Activated CD4-positive, alpha-beta T cell treated with anti-CD3 and anti-CD28 coated beads, Interleukin-2, amount 50 U/mL, for 4 hours (primary cell): ENCODE measurements at places on chromosomes 12 and 14.

DNA sequence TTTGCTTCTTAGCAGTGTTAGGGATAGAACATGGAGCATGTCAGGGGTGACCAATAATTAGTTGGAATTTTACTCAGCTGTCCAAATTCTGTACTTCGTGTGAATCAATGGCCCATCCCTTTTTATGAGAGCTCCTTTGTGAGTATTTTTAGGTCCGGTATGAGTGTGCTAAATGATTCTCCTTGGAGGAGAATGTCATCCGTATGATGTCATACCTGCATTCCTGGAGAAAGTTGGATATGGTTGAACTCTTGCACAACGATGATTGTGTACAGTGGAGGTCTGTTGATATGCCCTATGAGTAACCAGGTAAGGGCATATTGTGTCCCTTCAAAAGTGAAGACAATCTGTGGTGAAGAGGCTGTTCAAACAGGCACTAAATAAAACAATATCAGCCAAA lies 400.8 kb downstream of the GXYLT1 start:
- DNase-seq: no peak

DNA sequence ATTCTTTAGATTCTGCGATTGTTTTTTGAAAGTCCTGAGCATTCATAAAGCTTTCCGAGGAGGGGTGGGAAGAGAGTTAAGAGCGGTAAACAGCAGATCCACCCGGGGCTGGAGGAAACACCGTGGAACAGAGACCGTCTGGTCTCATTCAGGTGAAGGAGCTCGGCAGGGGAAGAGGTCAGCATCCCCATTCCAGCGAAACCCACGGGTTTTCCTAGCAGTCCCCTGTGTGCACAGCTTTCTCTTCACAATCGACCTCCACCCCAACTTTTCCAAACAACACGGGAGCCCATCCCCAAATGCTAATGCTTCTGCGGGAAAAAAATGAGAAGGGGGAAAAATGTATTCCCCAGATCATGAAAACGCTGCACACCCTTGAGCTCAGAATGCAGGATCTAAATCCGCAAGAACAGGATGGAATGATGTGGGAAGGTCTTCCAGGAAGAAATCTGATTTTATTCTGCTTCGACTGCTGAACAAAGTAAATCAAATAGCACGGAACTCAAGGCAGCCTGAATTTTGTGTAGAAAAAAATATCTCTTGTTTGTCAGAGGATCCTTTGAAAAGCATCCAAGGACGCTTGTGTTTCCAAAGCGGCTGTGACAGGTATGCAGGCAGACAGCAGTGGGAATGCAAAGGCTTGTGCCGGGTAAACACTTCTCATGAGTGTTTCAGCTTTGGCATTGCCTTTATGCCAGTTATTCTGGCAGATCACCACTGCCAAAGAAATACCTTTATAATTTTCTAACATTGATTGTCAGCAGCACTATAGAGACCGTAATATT lies 128.8 kb downstream of the NDUFA12 start:
- DNase-seq: no peak

DNA sequence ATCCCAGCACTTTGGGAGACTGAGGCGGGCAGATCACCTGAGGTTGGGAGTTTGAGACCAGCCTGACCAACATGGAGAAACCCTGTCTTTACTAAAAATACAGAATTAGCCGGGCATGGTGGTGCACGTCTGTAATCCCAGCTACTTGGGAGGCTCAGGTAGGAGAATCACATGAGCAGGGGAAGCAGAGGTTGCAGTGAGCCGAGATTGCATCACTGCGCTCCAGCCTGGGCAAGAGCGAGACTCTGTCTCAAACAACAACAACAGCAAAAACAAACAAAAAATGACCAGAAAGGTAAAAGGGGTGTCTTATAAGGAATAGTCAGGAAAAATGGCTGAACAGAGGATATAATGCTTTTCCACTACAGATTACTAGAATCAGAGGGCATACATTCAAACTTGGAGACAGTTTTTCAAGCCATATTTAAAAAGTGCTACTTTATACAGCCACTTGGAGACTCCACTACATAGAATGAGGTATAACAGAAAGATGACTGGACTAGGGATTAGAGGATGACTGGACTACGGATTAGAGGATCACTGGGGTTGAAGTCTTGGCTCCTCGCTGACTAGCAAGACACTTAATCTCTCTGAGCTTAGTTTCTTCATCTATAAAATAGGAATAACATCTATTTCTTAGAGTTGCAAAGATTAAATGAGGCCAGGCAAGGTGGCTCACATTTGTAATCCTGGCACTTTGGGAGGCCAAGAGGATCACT lies 4.9 kb upstream of the CS start:
- no peak for DNase-seq

GRCh38 chr14:88386256-88386794 lies 868 bp downstream of the SPATA7 start:
- no peak for DNase-seq

DNA sequence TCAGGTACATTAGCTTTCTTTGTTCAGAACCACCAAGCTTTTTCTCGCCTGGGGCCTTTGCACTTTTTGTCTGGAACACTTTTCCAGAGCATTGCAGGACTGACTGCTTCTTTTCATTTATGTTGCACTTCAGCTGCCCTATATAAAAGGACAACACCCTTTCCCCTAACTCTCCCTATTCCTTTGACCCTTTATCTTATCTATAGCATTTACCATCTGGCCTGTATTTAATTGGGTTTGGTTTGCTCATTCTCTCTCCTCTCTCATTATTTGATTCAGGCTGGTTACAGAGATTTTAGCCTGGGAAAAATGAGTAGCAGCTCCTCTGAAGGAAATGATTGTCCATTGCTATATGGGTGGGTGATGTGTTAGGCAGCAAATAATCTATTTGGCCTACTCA lies 165.4 kb downstream of the KICS2 start:
- no peak for DNase-seq

- no peak for DNase-seq
Measured at GRCh38 chr14:69093631-69094421, 59.1 kb downstream of the DCAF5 start.

DNA sequence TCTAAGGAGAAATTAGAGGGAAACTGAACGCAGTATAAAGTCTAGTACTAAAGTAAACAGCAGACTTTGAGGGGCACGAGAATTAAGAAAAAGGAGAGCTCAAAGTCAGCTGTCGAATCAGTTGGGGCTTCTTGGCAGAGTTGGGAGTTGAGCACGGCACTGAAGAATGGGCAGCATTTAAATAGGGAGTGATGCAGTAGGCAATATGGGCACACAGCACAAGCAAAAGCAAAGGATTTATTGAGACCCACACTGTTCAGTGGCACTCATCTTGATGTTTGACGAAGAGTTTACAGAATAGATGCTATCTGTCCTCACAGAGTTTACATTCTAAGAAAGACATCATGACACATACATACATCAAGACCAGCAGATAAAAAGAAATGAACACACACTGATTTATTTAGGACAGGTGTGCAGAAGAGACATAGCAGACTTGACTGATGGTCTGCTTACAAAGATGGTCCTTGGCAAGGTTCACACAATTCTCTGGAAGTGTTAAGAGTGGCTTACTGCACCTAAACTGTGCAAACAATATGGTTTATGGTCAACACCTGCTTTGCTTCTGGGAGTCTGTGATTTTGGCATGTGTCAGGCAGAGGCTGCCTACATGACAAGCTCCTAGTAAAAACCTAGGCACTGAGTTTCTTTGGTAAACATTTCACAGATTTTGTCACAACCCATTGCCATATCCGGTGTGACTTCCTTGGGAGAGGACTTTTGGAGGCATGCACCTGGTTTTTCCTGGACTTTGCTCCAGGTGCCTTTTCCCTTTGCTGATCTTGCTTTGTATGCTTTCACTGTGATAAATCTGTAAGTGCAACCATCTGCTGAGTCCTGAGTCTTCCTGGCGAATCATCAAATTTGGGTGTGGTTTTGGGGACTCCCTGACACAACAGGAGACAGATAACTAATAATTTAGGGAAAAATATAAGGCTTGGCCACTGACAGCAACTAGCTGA lies 26.3 kb downstream of the ALKBH1 start:
- DNase-seq: no peak

DNA sequence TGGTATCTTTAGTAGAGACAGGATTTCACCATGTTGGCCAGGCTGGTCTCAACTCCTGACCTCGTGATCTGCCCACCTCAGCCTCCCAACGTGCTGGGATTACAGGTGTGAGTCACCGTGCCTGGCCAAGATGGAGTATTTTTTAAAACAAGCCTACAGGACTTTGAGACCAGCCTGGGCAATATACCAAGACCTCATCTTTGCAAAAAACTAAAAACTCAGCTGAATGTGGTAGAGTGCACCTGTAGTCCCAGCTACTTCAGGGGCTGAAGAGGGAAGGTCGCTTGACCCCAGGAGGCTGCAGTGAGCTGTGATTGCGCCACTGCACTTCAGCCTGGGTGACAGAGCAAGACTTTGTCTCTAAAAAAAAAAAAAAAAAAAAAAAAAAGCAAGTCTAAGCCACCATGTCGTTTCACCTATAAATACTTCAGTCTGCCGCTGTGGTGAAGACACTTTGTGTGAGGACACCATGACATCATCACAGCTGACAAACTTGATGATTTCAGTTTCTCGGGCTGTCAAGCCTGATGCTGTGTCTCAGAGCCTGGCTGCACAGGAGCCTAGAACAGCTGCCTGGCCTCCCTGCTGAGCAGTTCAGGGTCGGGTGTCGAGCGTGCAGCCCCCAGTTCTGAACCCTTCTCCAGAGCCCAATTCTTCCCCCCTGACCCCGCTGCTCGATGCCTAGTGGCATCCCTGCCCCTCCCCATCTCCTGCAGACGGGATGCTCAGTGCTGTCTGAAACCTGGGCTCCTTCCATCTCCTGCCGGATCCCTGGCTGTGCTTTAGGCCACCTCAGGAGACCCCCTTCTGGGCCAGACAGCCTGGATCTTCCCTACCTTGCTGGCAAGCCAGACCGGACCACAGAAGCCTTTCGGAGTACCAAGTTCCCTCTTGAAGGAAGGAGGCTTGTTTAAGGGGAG lies 119.2 kb upstream of the EVL start:
- no peak for DNase-seq

DNA sequence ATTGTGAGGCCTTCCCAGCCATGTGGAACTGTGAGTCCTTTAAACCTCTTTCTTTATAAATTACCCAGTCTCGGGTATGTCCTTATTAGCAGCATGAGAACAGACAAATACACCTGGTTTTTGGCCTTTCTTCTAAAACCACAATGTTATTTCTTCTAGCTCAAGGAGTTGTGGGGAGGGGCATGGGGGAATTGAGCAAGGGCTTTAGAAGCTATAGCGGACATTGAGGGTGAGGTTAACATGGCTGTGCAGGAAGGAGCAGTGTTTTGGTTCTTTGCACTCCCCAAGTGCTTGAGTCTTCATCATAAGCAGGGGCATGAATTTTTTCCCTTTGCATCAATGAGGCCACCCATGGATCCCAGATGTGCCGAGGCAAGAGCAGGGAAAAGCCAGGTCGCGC lies 86.8 kb downstream of the SPRING1 start:
- DNase-seq: no peak

GRCh38 chr14:60111732-60112131 lies 20.0 kb downstream of the PCNX4 start:
- DNase-seq: no peak

- no peak for DNase-seq
Measured at GRCh38 chr14:104586832-104587620, 7.5 kb downstream of the C14orf180 start.

- DNase-seq: no peak
Measured at GRCh38 chr12:66688846-66689439, 10.1 kb upstream of the GRIP1 start.

GRCh38 chr12:47231456-47231855 lies 151.7 kb upstream of the AMIGO2 start:
- no peak for DNase-seq

GRCh38 chr14:87600240-87600639 lies 392.7 kb downstream of the GALC start:
- DNase-seq: no peak

DNA sequence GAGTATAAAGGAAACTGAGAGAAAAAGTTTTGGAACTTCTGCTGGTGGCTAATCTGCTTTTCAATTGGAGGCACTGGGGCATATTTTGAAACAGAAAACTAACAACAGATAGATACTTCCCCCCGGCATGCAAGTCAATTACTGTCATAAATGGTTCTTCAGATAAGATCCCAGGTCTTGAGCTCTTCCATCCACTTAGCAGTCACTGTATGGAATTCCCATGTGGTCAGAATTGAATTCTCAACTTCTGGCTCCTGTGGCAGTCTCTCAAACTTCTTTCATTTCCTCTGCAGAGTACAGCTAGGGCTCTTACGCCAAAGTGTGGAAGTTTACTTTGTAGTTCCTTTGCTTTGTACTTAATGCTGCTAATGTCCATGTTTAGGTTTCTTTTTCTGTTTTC lies 452.2 kb downstream of the IPO8 start:
- no peak for DNase-seq

- no peak for DNase-seq
Measured at GRCh38 chr14:101560534-101561113, 671 bp upstream of the DIO3 start.

DNA sequence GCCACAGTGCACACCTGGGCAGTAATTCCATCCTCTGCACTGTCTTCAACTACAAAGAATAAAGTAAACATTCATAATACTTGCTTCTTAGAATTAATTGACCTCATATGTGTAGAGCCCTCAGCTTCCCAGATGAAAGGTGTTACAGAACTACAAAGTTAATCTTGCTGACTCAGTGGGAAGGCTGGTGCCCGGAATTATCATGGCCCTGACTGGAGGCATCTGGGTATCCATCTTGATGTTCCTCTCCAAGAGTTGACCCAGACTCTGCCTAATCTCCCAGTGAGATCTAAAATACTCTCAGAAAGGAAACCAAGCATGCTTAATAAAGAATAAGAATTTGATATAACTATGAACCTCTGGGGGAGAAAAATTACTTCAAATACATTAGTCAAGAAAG lies 147.0 kb upstream of the ARID2 start:
- DNase-seq: no peak

DNA sequence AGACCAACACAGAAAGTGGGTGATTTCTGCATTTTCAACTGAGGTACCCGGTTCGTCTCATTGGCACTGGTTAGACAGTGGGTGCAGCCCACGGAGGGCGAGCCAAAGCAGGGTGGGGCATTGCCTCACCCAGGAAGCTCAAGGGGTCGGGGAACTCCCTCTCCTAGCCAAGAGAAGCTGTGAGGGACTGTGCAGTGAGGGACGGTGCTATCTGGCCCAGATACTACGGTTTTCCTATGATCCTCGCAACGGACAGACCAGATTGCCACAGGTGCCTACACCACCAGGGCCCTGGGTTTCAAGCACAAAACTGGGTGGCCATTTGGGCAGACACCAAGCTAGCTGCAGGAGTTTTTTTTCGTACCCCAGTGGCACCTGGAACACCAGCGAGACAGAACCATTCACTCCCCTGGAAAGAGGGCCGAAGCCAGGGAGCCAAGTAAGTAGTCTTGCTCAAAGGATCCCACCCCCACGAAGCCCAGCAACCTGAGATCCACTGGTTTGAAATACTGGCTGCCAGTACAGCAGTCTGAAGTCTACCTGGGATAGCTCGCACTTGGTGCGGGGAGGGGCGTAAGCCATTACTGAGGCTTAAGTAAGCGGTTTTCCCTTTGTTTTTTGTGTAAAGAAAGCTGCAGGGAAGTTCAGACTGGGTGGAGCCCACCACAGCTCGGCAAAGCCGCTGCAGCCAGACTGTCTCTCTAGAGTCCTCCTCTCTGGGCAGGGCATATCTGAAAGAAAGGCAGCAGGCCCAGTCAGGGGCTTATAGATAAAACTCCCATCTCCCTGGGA lies 25.5 kb upstream of the NAA30 start:
- DNase-seq: no peak
